Fibroblast of skin of right biceps (primary cell): ENCODE measurements at places on chromosomes 5 and 9.

- DNase-seq = peak; percentile 68
Observed at GRCh38 chr5:163439092-163439425, 1.7 kb downstream of the CCNG1 start.

- no peak for DNase-seq
Observed at GRCh38 chr9:120713257-120714087, 798 bp downstream of the MEGF9 start.

DNA sequence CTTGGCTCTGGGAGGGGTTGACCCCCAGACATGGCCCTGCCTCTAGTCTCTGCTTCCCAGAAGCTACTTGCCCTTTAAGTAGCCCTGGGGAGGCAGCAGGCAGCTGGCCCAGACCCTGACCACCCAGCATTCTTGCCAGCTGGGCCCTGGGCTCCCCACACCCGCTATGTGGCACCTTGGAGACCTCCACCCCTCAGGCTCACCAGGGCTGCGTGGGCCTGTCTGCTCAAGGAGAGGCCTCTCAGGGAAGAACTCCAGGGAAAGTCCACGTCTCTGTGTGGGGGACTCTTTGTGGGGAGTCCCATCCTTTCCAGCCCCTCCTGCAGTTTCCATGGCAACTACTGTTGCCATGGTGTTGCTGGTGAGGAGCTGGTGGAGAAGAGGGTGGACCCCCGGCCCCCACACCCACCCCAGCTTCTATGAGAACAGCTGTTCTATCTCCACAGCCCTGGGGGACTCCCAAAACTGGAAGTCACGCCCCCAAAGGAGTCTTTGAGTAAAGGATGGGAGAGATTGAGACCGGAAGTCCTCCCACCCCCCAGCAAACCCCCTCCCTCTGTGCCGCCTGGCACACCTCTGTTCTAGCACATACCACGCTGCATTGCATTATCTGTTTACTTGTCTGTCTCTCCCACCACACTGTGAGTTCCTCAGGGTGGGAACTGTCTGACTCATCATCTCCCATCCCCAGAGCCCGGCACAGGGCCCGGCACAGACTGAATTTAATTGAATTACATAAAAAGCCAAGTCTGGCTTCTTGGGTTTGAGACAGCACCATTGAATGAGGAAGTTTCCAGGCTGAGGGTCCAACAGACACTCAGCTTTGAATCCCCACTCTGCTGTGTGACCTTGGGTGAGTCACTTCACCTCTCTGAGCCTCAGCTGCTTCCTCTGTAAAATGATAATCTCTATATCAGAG lies 12.6 kb downstream of the DNM1 start:
- peak; percentile 90 for DNase-seq

DNA sequence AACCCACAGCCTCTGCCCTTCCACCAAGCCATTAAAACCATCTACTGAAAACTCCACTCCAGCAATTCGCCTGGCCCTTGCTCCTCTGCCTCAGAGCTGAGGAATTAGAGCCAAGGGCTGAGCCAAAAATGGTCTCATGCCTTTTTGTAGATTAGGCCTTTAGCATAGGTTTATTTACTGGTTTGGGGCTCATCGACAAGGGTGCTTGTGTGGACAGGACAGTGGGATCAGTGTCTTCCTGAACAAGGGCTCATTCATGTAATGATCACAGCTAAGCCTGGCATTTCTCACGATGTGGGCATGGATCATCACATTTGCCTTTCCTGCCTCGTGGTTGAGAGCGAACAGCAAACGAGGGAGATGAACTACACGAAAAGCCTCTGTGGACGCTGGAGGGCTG lies 59.2 kb upstream of the PHF24 start:
- no peak for DNase-seq

DNA sequence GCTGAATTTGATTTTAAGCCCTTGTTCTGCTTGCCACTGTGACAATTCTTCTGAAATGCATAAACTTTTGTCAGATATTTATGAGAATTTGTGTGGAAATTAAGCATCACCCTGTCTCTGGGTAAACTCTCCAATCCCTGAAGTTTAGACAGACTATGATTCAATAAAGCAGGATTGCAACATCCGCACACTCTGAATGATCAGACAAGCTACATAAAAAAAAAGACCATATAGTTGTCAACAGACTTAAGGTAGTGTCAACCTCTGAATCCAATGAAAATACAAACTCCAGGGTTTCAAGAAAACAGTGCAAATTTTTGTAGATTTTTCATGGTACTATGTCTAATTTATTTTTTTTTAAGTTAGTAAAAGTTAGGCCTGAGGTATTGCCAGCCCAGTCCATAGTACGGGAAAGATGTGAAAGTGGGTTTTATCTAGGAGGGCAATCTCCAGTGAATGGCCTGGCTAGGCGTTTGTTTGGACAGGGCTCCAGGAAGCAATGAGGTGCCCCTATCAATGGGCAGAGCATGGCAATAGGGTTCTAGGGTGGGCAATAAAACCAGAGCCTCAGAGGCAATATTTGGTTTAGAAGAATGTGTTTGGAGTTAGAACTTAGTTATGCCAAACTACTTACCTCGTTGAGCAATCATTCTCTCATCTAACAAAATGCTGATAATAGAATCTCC lies 762.6 kb upstream of the SEMA6A start:
- DNase-seq = no peak

GRCh38 chr5:79081779-79082178 lies 12.2 kb downstream of the BHMT2 start:
- DNase-seq = no peak

GRCh38 chr9:2465921-2466460 lies 155.6 kb upstream of the VLDLR start:
- no peak for DNase-seq

GRCh38 chr5:160494451-160494850 lies 72.8 kb downstream of the PTTG1 start:
- no peak for DNase-seq

- DNase-seq = peak; percentile 52
Observed at GRCh38 chr5:135565725-135566421, 12.9 kb downstream of the CXCL14 start.

DNA sequence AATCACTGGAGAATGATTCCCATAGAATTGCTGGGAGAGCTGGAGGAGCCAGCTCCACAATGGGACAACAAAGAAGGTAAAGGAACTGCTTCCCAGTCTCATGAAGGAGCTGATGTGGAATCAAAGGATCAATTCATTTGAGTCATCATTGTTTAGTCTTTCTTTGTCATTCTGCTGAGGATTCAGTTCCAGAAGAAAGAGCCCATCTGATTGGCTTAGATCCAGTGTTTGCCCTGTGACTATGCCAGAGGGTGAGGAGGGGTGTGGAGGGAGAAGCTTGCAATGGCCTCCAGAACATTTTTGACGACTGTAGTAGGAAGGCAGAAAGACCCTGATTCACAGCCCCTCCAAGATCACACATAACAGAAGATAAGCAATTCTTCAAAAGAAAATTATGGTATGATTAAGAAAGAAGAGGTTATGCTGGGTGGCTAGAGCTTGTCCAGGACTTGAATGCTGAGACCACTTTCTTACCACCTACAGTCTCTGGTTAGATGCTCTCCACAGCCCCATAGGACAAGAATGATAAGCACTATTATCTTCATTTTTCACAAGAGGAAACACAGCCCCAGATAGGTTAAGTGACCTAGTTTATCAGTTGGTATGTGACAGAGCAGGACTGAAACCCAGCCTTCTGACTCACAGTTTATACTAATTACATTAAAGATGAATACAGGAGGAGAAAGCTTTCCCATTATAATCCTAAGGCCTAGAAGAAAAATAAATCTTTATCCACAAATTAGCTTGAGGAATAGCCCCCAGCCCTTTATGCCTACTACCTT lies 363.1 kb downstream of the PRELID2 start:
- peak; percentile 36 for DNase-seq

DNA sequence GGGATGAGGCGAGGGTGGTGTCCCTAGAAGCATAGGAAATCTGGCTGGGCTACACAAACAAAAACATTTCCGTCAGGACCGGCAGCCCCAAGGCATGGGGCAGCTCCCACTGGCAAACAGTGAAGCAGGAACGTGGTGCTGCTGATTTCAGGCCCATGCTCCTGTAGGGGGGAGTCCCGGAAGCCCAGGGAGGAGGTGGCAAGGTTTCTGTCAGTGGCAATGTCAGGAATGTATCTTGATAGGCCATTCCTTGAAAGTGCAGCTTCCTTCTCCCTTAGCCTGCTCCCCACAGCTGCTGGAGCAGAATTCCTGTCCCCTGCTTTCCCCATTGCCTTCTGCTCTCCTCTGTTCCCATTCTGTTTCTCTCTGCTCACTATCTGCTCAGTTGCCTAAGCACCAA lies 42.4 kb downstream of the MRRF start:
- no peak for DNase-seq
